ENCODE measurements at places on chromosomes 16 and 17. TPM values are rescaled to one million over a fixed set of nuclear protein-coding genes. Genes with fewer than 3 reads are reported as not detected.

C1QTNF1 gene
- 24.7 TPM for total RNA-seq

SLFN12 gene
- total RNA-seq: 24.5 TPM

KRTAP2-1 gene
- not detected for total RNA-seq

HS3ST3A1 gene
- total RNA-seq: 40.1 TPM

MAPK8IP3 gene
- total RNA-seq: 67.5 TPM

ATP2C2 gene
- total RNA-seq: not detected

HOXB4 gene
- 2.1 TPM for total RNA-seq

ITGB4 gene
- 39.8 TPM for total RNA-seq

Data from hair follicle dermal papilla cell (primary cell).